ENCODE measurements at places on chromosomes 1 and 21. TPM values are rescaled to one million over a fixed set of nuclear protein-coding genes. Genes with fewer than 3 reads are reported as not detected.
A peak's percentile ranks its signal among the peaks of the same experiment; 100 is the strongest.

- H3K4me1 ChIP-seq: no peaks in the 10 kb centered on the region
- H3K27ac ChIP-seq: no peak overlapping the region
- H3K4me3 ChIP-seq: no peak overlapping the region
- no peak for DNase-seq
- no peaks in the 10 kb centered on the region for H3K36me3 ChIP-seq
- H3K27me3 ChIP-seq: no peaks in the 10 kb centered on the region
Measured at GRCh38 chr1:29282924-29283803, 46.8 kb downstream of the PTPRU start.

- no peak overlapping the region for H3K4me3 ChIP-seq
- peak overlapping the region; percentile 20 for H3K27ac ChIP-seq
- no peak for DNase-seq
- H3K27me3 ChIP-seq: no peaks in the 10 kb centered on the region
- no peaks in the 10 kb centered on the region for H3K4me1 ChIP-seq
- H3K36me3 ChIP-seq: no peaks in the 10 kb centered on the region
Measured at GRCh38 chr1:26496861-26497260, 24.6 kb downstream of the HMGN2 start.

DNA sequence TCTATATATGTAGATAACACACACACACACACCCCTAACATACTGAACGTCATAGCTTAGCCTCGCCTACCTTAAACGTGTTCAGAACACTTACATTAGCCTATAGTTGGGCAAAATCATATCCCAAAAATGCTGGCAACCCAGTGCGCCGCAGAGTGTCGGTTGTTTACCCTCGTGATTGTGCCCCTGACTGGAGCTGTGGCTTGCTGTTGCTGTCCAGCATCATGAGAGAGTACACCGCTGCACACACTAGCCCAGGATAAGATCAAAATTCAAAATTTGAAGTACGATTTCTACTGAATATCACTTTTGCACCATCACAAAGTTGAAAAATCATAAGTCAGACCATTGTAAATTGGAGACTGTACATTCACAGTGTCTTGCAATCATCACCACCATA, 73.1 kb upstream of the COG2 start:
- H3K27ac ChIP-seq: no peak overlapping the region
- H3K4me3 ChIP-seq: no peak overlapping the region
- no peaks in the 10 kb centered on the region for H3K27me3 ChIP-seq
- no peaks in the 10 kb centered on the region for H3K36me3 ChIP-seq
- H3K4me1 ChIP-seq: no peaks in the 10 kb centered on the region

DNA sequence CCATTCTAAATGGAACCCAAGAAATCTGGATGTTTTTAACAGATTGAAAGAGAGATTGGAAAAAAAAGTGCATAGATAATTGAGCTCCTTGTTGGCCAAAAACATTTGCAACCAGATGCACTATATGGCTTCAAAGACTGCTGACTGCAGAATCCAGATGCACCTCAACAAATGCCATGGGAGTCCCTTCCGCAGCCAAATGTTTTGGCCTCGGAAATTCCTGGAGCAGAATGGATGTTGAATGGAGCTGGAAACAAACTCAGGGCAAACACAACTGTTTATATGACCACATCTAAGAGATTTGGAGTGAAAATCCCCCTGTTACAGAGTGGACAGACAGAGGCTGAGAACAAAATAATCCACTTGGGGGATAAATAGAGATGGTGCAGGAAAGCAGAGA, 285.0 kb upstream of the NFIA start:
- H3K4me1 ChIP-seq: no peaks in the 10 kb centered on the region
- no peak for DNase-seq

- H3K4me3 ChIP-seq: no peak overlapping the region
- no peak overlapping the region for H3K27ac ChIP-seq
- H3K36me3 ChIP-seq: no peaks in the 10 kb centered on the region
- no peaks in the 10 kb centered on the region for H3K27me3 ChIP-seq
- DNase-seq: no peak
Measured at GRCh38 chr1:24857507-24858133, 72.5 kb downstream of the RUNX3 start.

- no peak overlapping the region for H3K27ac ChIP-seq
- no peak overlapping the region for H3K4me3 ChIP-seq
- no peak for DNase-seq
- no peaks in the 10 kb centered on the region for H3K4me1 ChIP-seq
- no peaks in the 10 kb centered on the region for H3K27me3 ChIP-seq
Measured at GRCh38 chr1:66022904-66023620, 230.4 kb downstream of the PDE4B start.

GRCh38 chr1:25529518-25530185, 13.8 kb upstream of the LDLRAP1 start:
- H3K4me3 ChIP-seq: no peak overlapping the region
- H3K27me3 ChIP-seq: no peaks in the 10 kb centered on the region
- no peak overlapping the region for H3K27ac ChIP-seq
- no peaks in the 10 kb centered on the region for H3K36me3 ChIP-seq
- no peak for DNase-seq

DNA sequence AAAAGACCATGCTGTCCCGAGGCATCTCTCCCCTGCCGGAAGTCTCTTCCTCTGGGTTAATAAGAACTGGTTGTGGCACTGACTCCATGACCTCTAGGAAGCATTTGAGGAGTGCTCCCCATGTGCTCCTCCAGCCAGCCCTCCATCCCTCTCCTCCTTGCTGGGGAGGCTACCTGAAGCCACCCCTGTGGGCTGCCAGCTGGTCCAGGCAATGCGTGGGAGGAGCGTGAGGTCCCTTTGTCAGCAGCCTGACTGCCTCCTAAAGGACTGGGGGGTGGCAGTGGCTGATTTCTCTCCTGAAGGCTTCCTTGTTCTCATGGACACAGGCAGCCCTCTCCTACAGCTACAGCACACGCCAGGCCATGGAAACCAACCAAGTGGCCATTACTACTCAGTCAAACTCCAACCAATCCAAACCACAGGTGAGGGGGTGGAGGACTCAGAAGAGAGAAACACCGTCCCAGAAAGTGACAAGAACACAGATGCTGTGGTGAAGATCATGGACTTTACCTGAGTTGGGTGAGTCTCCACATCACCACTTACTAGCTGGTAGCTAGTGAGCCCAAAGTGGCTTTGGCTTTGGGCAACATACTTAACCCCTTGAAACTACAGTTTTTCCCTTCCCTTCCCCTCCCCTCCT, 35.2 kb downstream of the NENF start:
- H3K4me3 ChIP-seq: no peak overlapping the region
- DNase-seq: no peak
- peaks cover 12% of the 10 kb centered on the region for H3K4me1 ChIP-seq
- peak overlapping the region; percentile 86 for H3K27ac ChIP-seq
- no peaks in the 10 kb centered on the region for H3K27me3 ChIP-seq
- H3K36me3 ChIP-seq: no peaks in the 10 kb centered on the region

- H3K27ac ChIP-seq: no peak overlapping the region
- H3K4me3 ChIP-seq: no peak overlapping the region
- no peaks in the 10 kb centered on the region for H3K4me1 ChIP-seq
- H3K36me3 ChIP-seq: no peaks in the 10 kb centered on the region
Measured at GRCh38 chr21:31573217-31573616, 86.3 kb upstream of the SOD1 start.

GRCh38 chr1:41664861-41665640, 180.6 kb upstream of the EDN2 start:
- H3K4me1 ChIP-seq: peaks cover 22% of the 10 kb centered on the region
- peak overlapping the region; percentile 97 for H3K27ac ChIP-seq
- DNase-seq: no peak
- H3K27me3 ChIP-seq: no peaks in the 10 kb centered on the region

DNA sequence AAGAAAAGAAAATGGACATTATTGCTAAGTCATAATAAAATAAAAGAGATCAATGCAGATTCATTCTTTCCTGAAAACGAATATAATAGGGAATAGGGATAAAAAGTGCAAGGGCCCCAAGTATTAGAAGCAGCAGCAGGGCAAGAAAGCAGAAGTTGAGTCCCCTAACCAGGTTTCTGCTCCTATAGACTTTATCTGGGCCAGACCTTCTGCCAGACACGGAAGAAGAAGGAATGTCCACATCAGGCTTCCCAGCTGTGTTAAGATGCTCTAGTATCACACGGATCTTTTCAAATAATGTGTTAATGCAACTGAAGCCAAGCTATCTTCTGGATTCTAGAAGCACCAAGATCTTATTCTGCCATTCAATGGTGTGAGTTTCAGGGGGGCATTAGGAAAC, 26.9 kb downstream of the CD244 start:
- H3K4me1 ChIP-seq: no peaks in the 10 kb centered on the region
- no peaks in the 10 kb centered on the region for H3K27me3 ChIP-seq
- H3K27ac ChIP-seq: no peak overlapping the region
- no peak overlapping the region for H3K4me3 ChIP-seq

DNA sequence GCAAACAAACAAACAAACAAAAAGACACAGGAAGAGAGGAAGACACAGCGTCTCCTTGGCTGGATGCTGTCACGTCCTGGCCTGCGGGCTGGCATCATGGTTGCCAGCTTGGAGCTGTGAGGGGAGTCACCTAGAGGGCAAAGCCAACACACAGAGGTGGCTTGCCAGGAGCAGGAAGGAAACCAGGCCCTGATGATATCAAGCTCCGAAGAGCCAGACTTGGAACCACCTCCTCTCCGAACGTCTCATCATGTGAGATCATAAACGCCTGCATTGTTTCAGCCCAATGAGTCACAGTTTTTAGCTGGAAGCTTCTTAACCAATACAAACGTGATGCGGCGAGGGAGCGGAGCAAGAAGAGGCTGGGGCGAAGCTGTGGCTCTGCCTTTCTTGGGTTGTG, 8.7 kb downstream of the PLA2G2D start:
- no peaks in the 10 kb centered on the region for H3K4me1 ChIP-seq
- DNase-seq: peak; percentile 65
- H3K27me3 ChIP-seq: no peaks in the 10 kb centered on the region
- H3K4me3 ChIP-seq: no peak overlapping the region

GRCh38 chr21:28714777-28715464, 277.8 kb downstream of the LTN1 start:
- no peak overlapping the region for H3K27ac ChIP-seq
- H3K27me3 ChIP-seq: no peaks in the 10 kb centered on the region
- H3K4me1 ChIP-seq: no peaks in the 10 kb centered on the region
- DNase-seq: no peak
- H3K36me3 ChIP-seq: no peaks in the 10 kb centered on the region

DNA sequence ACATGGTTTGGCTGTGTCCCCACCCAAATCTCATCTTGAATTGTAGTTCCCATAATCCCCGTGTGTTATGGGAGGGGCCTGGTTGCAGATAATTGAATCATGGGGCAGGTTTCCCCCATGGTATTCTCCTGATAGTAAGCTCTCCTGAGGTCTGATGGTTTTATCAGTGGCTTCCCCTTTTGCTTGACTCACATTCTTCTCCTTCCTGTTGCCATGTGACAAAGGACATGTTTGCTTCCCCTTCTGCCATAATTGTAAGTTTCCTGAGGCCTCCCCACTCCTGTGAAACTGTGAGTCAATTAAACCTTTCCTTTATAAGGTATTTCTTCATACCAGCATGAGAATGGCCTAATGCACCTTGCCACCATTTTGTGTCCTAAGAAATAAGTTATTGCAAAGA, 415.0 kb downstream of the COL11A1 start:
- no peak for DNase-seq
- no peak overlapping the region for H3K27ac ChIP-seq
- no peak overlapping the region for H3K4me3 ChIP-seq

GRCh38 chr21:39843916-39844315, 23.3 kb upstream of the PCP4 start:
- no peaks in the 10 kb centered on the region for H3K36me3 ChIP-seq
- DNase-seq: no peak
- no peak overlapping the region for H3K27ac ChIP-seq
- no peaks in the 10 kb centered on the region for H3K4me1 ChIP-seq
- no peak overlapping the region for H3K4me3 ChIP-seq

- peaks cover 6% of the 10 kb centered on the region for H3K4me1 ChIP-seq
- H3K36me3 ChIP-seq: no peaks in the 10 kb centered on the region
- no peak for DNase-seq
Measured at GRCh38 chr1:167263344-167263743, 42.7 kb downstream of the POU2F1 start.

GRCh38 chr1:165871311-165872067, 44.1 kb downstream of the UCK2 start:
- no peak overlapping the region for H3K27ac ChIP-seq
- H3K36me3 ChIP-seq: no peaks in the 10 kb centered on the region
- no peaks in the 10 kb centered on the region for H3K27me3 ChIP-seq
- H3K4me1 ChIP-seq: no peaks in the 10 kb centered on the region
- DNase-seq: no peak

GRCh38 chr1:204791453-204792353, 79.0 kb upstream of the NFASC start:
- H3K4me3 ChIP-seq: no peak overlapping the region
- H3K27ac ChIP-seq: no peak overlapping the region
- H3K27me3 ChIP-seq: no peaks in the 10 kb centered on the region
- peak; percentile 70 for DNase-seq
- no peaks in the 10 kb centered on the region for H3K36me3 ChIP-seq

GRCh38 chr1:174890024-174890423, 109.7 kb upstream of the CACYBP start:
- H3K4me1 ChIP-seq: no peaks in the 10 kb centered on the region
- H3K36me3 ChIP-seq: no peaks in the 10 kb centered on the region
- H3K27me3 ChIP-seq: no peaks in the 10 kb centered on the region
- H3K4me3 ChIP-seq: no peak overlapping the region
- no peak for DNase-seq

GRCh38 chr1:31871703-31872102, 55.9 kb upstream of the SPOCD1 start:
- no peaks in the 10 kb centered on the region for H3K4me1 ChIP-seq
- no peaks in the 10 kb centered on the region for H3K27me3 ChIP-seq
- no peak overlapping the region for H3K27ac ChIP-seq
- no peak for DNase-seq
- no peak overlapping the region for H3K4me3 ChIP-seq

- no peaks in the 10 kb centered on the region for H3K27me3 ChIP-seq
- H3K27ac ChIP-seq: no peak overlapping the region
- no peak for DNase-seq
- H3K4me1 ChIP-seq: no peaks in the 10 kb centered on the region
Measured at GRCh38 chr1:66327588-66327987, 206.4 kb upstream of the SGIP1 start.

DNA sequence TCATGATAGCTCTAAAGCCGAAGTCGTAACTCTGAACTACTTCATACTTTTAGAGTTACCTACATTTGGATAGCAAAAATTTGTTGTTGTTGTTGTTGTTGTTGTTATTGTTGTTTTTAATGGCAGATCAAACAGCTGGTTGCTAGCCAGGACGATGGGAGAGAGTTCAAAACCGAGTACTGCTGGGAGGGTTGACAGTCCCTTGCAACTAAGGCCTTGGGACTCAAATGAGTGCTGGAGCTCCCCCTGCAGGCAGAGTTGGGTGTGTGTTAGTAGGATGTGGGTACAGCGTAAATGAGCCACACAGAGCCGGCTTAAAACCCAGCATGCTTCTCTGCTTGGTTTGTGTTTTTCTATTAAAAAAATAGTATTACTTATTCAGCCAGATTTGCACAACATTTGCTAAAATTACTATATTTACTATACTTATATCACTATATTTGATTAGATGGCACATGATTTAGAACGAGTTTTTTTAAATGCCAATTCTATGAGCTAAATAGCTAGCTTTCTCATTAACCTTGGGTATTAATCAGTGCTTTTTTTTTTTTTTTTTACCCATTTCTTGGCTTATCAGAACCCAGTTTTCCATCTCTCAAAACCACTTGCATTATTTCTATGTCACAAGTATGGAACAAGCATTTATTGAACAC, 129.2 kb upstream of the SYT6 start:
- H3K27me3 ChIP-seq: no peaks in the 10 kb centered on the region
- DNase-seq: peak; percentile 73
- no peaks in the 10 kb centered on the region for H3K36me3 ChIP-seq
- H3K4me1 ChIP-seq: no peaks in the 10 kb centered on the region

FMN2 gene
- total RNA-seq: 3.3 TPM

TMEM52 gene
- total RNA-seq: not detected

KCNJ9 gene
- not detected for total RNA-seq

ADCY10 gene
- 0.16 TPM for total RNA-seq

IFNLR1 gene
- under 0.01 TPM for total RNA-seq

GUCA2B gene
- not detected for total RNA-seq

TEDDM1 gene
- not detected for total RNA-seq

TSACC gene
- not detected for total RNA-seq
